ENCODE measurements at places on chromosomes 16 and 17. TPM values are rescaled to one million over a fixed set of nuclear protein-coding genes. Genes with fewer than 3 reads are reported as not detected.

Gene PERCC1
- total RNA-seq, result not detected

Gene FCSK
- total RNA-seq, result 20.7 TPM

Gene EIF5A
- total RNA-seq, result 148 TPM

Gene KRTAP1-5
- total RNA-seq, result not detected

Gene CCL14
- 123 TPM for total RNA-seq

Gene CA5A
- not detected for total RNA-seq

Gene RIPOR1
- total RNA-seq, result 37.2 TPM

Gene KRT40
- not detected for total RNA-seq

Gene RAB26
- not detected for total RNA-seq

Gene ACSM5
- 6.2 TPM for total RNA-seq

Gene INCA1
- 0.44 TPM for total RNA-seq

Gene CHCT1
- not detected for total RNA-seq

GRCh38 chr17:78374189-78374588, 4.3 kb upstream of the PGS1 start:
- DNase-seq, result no peak

- no peak for DNase-seq
Observed at GRCh38 chr17:77049440-77049839, 91.3 kb upstream of the SEC14L1 start.

DNA sequence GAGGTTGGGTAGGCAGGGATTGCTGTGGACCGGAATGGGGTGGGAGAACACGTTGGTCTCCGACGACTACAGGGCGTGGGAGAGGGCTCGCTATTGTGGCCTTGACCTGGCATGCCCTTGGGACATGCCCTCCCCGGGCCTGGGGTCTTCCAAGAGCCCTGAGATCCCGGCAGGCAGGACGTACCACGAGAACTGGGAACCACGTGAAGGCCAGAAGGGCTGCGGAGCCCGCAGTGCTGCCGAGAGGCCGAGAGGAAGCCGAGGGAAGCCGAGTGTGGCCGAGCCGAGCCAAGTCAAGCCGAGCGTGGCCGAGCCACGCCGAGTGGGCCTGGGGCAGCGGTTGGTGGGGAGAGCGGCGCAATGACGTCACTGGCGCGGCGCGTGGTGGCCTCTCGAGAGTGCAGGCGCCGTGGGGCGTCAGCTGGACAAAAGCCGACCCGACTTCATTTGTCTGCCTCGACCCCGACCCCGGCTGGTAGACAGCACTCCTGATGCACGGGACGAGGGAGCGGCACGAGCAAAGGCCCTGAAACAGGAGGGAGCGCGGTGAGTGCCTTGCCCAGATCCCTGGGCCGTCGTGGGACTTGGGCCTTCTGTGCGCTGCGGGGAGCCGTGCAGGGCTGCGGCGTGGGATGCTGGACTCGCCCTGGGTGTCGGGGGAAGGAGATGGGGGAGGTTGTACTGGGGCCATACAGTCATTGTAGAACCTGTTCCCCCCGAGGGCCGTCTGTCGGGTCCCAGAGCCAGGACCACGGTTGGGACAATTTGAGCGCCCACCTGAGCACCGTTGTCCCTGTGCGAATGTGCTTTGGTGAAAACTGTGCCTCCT, 6.6 kb downstream of the SOCS1 start:
- no peak for DNase-seq

GRCh38 chr17:74244128-74244527, 29.9 kb upstream of the DNAI2 start:
- no peak for DNase-seq

DNA sequence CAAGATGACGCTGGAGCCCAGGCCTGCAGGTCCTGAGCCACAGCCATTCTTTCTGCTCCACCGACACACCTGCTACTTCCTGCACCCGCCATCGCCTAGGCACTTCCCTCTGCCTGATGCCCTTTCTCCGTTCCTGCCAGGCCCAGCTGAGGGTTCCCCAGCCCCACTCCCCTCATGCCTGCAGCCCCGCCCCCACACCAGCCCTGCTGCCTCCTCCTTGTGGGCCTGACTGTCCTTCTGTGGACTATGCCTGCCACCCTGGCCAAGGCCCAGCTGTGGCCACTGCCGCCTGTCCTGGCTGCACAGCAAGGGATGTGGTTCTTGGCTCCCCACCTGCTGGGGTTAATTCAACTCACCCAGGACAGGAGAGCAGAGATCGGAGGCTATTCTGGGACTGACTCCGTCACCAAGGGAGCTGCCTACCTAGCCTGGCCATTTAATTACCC, 7.5 kb downstream of the NATD1 start:
- no peak for DNase-seq

DNA sequence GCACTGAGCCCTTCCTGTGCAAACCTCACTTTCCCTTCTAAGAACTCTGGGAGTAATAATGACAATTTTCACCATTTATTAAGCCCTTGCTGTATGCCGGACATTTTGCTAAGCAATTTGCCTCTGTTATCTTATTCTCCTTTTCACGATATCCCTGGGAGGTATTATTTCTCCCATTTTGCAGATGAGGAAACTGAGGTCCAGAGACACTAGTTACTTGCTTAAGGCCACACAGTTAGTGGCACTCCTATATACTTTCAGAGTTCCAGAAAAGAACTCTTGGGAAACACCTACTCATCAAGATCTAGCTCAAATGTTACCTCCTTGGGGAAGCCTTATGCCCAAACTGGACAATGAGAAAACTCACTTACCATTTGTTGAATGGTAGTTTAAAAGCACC, 4.8 kb upstream of the USP10 start:
- no peak for DNase-seq

- no peak for DNase-seq
Observed at GRCh38 chr17:74015990-74016389, 187.5 kb upstream of the RPL38 start.

- DNase-seq, result no peak
Observed at GRCh38 chr16:70696952-70697593, 11.2 kb upstream of the MTSS2 start.

DNA sequence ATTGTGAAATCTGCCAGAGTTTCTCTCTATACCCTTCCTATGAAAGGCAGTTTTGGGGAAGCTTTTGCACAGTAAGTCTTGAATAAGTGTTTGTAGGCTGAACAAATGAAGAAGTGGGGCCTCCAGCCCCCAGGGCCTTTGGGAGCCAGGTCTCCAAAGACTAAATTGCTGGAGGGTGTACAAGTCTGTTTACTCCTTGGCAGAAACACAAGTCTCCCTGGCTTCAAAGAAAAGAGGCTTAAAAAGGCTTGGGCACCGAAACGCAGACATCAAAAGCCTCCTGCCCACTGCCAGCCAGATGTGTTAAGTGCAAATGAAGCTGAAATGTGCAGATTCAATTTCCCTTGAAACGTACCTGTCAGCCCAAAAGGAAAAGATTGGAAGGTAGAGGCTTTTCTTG, 146.3 kb downstream of the TMEM132E start:
- DNase-seq, result no peak

DNA sequence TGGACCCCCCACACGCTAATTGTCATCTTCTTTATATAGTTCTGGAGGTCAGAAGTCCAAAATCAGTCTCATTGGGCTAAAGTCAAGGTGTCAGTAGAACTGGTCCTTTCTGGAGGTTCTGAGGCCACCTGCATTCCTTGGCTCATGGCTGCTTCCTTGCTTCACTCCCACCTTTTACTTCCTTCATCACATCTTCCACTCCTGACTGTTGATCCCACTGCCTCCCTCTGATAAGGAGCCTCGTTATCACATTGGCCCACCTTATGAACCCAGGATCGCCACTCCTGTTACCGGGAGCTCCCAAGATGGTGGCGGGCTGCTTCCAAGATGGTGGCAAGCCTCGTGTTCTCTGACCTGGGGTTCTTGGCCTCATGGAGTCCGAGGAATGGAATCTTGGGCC, 83.0 kb downstream of the CDC27 start:
- DNase-seq, result no peak

- no peak for DNase-seq
Observed at GRCh38 chr17:78396441-78397337, 18.2 kb downstream of the PGS1 start.

DNA sequence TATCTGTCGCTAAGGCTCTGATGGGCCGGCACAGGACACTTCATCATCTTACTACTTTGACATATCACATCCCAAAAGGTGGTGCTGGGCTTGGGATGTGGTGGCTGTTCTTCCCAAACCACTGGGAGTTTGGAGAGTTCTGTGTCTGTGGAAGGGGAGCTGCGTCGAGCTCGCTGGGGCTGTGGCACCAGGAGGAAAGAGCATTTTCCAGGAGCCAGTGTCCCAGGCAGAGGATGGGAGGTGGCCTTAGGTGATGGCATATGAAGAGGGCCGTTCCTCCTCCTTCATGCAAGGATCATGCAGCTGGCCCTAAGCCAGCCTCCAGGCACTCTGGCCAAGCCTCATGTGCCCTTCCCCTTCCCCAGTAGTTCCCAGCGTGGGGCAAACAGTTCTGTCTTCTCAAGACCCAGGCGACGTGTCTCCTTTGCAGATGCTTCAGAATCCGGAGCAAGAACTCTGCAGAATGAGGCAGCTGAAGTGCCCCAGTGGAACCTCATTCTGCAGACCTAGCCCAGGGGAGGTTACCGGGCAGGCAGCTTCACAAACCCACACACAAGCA, 89.4 kb upstream of the TNRC6C start:
- DNase-seq, result no peak

- DNase-seq, result no peak
Observed at GRCh38 chr16:79006765-79007164, 593.8 kb downstream of the MAF start.

GRCh38 chr17:64739316-64740058, 77.4 kb upstream of the SMURF2 start:
- DNase-seq, result no peak

- DNase-seq, result peak; percentile 84
Observed at GRCh38 chr17:77086433-77087010, 54.2 kb upstream of the SEC14L1 start.

DNA sequence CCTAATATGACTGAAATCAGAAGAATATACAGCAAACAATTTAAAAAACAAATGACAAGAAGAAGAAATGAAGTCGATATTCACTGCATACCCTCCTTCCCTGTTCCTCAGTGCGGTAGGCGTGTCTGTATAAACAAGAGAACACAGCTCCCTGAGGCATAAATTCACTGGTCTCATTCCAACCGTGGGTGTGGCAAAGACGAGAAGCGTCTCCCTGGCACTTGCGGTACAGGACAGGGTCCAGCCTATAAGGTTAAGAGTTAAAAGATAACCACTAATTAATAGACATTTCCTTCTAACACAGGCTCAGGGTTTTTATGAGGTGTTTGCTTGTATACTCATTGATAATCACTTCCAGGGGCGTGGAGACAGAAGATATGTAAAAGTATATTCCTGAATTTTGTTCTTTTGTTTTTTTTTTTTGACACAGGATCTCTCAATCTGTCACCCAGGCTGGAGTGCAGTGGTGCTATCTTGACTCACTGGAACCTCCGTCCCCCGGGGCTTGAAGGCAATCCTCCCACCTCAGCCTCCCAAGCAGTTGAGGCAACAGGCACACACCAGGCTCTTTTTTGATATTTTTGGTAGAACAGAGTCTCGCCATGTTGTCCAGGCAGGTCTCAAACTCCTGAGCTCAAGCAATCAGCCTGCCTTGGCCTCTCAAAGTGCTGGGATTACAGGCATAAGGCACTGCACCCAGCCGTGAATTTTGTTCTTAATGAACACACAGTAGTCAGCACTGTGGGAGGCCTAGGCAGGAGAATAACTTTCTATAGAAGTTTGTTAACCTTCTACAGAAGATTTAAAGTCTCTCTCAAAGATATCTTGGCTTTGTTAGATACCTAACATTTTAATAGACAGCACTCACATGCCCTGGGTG, 59.1 kb upstream of the CLEC18B start:
- DNase-seq, result no peak

DNA sequence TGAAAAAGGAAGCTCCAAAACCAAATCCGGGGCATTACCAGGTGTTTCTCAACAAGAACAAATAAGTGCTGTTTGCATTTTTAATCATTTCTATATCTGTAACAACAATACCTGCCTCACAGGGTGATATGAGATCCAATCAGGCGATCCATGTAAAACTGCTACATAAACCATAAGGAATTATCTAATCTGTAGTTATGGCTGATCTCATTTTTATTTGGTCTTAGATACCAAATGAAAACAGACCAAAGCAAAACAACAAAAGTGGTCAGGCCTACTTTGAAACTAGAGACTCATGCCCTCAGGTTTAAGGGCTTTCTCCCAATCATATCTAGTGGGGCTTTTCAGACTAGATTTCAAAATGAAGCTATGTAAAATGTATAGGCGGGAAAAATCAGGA, 28.3 kb downstream of the XPO6 start:
- no peak for DNase-seq

DNA sequence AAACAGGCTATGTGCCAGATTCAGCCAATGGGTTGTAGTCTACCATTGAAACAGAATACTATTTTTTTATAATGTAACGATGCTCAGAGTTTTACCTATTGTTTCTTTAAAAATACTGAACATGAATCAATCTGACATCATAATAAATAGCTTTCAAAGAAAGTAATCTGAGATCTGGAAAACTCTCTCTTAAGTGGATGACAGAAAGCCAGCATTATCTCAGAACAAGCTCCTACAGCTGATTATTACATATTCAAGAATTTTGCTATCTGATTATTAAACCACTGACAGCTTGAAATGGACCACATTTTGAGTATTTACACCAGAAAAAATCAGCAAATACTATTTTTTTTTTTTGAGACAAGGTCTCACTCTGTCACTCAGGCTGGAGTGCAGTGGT, 484.2 kb upstream of the SOX9 start:
- DNase-seq, result no peak

- no peak for DNase-seq
Observed at GRCh38 chr16:35598696-35599332, 2139.4 kb downstream of the TP53TG3F start.

- DNase-seq, result no peak
Observed at GRCh38 chr17:27596566-27597187, 34.3 kb upstream of the LGALS9 start.

DNA sequence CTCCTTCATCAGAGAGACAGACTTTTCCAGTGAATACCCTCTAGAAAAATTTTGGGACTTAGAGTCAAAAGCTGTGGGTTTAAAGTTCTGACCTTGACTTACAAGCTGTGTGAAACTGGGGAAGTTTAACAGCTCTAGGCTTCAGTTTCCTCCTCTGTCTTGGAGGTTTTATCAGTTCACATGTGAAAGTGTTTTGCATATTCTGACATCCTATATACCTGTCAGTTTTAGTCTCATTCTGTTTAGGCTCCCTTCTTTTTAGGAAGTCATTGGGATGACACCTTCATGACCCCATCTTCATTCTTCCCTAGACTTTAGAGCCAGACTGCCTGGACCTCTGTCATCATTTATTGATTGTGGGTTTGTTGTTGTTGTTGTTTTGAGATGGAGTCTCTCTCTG, 44.4 kb downstream of the YPEL2 start:
- DNase-seq, result no peak

- no peak for DNase-seq
Observed at GRCh38 chr16:29736764-29737163, 9.0 kb downstream of the C16orf54 start.

All from adrenal gland (tissue), 19 donors.